ENCODE measurements at places on chromosomes 3 and 15. TPM values are rescaled to one million over a fixed set of nuclear protein-coding genes. Genes with fewer than 3 reads are reported as not detected.

- DNase-seq: peak; percentile 31
Observed at GRCh38 chr3:13073326-13074005, at the start of gene IQSEC1. TSS of gene IQSEC1 (minus strand) at chr3:13073429. CDS start at chr3:13073014, 415 bp downstream.

DNA sequence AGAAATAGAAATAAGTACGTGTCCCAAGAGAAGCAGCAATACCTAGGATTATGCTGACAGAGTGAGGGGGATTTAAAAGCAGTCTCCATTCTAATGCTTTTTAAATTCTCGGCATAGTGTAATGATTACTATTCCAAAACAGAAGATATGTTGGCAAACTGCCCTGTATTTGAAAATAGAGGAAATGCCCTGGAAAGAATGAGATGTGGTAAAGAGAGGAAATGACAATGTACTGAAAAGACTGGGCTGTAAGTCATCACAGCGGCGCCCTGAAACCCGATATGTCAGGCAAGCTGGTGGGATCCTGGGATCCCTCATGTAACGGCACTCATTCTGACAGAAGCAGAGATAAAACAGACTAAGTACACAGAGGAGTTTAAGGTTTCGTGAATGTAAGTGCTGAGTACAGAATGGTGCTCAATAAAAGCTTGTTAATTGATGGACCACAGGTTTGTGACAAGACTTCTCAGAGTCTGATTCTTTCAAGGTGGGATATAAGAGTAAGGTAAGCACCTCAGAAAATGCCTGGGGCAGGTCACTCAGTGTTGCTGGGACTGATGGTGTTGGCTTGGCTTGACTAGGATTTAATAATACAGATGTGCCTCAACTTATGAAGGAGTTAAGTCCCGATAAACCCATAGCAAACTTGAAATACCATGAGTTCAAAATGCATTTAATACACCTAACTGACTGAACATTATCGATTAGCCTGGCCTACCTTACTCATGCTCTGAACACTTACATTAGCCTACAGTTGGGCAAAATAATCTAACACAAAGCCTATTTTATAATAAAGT is 91.4 kb downstream of the NFKBIZ start:
- peak; percentile 12 for DNase-seq

PIGBOS1 gene
- polyA plus RNA-seq: 17.0 TPM

PLA2G4D gene
- polyA plus RNA-seq: 0.09 TPM

SLC28A1 gene
- 7.5 TPM for polyA plus RNA-seq

GRCh38 chr3:191634902-191635301 is 173.9 kb downstream of the PYDC2 start:
- DNase-seq: no peak

KCNMB2 gene
- 34.9 TPM for polyA plus RNA-seq

DNA sequence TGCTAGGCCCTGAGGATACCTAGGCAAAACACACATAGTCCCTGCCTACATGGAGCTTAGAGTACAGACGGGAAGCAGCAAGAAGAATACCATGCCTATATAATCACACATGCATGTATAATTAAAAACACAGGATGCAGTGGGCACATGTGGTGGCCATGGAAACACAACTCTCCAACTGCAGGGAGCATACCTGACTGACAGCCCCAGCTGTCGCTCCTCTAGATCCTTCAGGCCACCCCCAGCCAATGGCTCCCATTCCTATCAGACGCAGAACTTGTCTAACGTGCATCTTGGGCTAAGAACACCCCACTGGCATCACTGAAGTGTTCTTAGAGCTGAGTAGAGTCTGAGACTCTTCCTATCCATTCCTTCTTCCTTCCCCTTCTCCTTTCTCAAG is 125.5 kb upstream of the FRMD4B start:
- no peak for DNase-seq
